Urinary bladder (tissue), 4 donors: ENCODE measurements at places on chromosomes 5 and 9. TPM values are rescaled to one million over a fixed set of nuclear protein-coding genes. Genes with fewer than 3 reads are reported as not detected.

DNA sequence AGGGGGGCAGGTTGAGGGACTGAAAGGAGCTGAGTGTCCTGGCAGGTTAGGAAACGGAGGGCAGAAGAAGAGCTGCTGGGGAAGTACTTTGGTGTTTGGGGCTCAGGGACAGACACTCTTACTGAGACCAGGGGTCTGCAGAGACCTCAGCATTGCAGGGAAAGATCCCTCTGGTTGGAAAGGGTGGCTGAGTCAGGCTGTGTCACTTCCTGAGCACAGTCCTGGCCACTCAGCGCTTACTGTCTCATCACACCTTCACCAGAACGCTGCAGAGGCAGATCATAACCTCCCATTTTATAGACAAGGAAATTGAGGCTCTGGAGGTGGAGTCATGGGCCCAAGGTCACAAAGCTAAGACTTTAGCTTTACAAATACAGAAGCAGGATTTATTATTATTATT lies 54.3 kb downstream of the LMX1B start:
- no peak for DNase-seq

DNA sequence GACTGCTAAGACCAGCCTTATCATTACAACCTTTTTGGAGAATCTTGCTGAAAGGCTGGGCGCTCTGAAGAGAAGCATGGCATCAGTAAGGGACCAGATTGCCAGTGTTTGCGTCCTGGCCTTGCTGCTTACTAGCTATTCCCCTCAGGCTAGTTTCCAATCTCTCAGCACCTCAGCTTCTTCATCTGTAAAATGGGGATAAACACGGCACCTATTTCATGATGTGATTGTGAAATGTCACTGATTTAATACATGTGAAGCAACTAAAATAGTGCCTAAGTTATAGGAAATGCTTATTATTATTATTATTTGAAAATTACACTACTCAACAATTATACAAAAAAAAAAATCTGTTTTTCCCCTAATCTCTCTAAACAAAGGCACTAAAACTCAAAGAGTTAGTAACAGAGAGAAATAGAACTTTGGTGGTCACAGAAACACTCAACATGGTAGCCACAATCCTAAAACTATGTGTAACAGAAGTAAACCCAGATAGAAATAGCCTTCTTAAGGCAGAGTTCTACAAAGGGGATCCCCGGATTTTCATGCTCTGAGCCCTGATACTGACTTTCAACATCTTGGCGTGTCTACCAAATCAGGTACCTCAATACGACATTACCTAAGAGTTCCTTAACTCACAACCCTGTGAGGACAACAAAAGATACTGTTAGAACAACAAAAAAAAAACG lies 62.0 kb downstream of the ENC1 start:
- no peak for DNase-seq

DNA sequence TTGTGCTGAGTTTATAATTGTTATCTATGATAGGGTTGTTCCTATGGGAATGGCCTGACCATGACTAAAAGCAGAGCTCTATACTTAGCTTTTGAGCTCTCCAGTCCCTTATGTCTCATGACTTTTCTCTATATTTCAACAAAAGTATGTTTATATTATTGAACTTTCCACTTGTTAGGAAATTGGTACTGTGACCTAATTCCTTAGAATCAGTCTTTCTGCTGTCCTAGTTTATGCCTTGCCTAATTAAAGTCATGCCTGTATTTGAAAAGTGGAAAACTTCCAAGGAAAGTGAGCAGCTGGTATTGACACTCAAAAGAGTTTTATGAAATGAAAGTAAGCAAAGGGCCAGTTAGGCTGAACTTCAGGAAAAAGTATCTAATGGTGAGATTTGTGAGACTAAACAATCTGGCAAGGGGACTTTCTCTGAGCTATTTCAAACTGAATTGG lies 68.6 kb downstream of the XRCC4 start:
- DNase-seq, result no peak

GRCh38 chr9:85536076-85536475 lies 205.7 kb downstream of the AGTPBP1 start:
- DNase-seq, result no peak

TLX3 gene
- polyA plus RNA-seq, result 0.16 TPM

GARIN3 gene
- polyA plus RNA-seq, result not detected

FBXW11 gene
- 28.3 TPM for polyA plus RNA-seq

ANKRD20A1 gene
- polyA plus RNA-seq, result 0.75 TPM

GLRA1 gene
- polyA plus RNA-seq, result not detected

DNA sequence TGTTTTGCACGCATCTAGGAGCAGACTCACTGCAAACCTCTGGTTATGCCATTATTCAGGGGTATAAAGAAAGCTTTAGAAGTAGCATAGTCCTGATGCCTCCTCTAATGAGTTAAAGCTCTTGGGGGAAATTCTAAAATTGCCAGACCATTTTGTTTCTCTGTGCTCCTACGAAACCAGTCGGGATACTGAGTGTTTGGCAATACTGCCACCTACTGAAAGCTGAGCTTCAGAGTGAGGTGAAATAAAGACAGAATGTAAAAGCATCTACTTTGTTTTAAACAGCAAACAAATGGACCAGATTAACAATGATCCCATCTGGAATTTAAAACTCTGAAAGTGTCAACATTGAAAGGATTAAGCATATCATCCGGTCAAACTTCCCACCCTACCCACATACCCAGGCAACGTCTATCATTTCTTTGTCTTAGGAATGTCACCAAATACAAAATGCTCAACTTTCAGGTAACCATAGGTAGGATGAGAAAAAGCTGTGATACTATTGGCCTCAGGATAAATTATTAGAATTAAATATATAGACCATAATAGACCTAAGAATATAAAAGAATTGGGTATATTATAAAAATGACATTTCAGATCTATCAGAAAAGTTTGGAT lies 77.8 kb upstream of the SHISAL2B start:
- no peak for DNase-seq

DNA sequence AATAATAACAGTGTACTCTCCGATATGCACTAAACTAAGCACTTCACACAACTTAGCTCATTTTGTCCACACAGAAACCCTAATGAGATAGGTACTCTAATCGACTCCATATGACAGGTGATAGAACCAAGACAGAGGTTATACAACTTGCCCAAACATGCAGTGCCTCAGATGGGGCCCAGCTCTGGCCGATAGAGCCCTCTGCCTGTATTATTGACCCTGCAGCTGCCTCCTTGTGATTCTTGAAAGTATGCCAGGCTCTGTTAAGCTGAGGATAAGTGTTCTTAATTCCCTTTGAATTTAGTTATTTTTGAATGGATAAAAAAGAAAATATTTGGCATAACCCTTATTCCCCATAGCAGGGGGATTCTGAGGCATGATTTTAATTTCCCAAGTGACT lies 78.5 kb downstream of the HMHB1 start:
- DNase-seq, result no peak

KIF2A gene
- polyA plus RNA-seq, result 16.6 TPM

SV2C gene
- polyA plus RNA-seq, result 0.56 TPM
